ENCODE measurements at places on chromosomes 2 and 18.

GRCh38 chr2:195017890-195018289 is 639.1 kb upstream of the SLC39A10 start:
- DNase-seq: no peak

GRCh38 chr2:30039101-30039500 is 107.7 kb upstream of the YPEL5 start:
- no peak for DNase-seq

DNA sequence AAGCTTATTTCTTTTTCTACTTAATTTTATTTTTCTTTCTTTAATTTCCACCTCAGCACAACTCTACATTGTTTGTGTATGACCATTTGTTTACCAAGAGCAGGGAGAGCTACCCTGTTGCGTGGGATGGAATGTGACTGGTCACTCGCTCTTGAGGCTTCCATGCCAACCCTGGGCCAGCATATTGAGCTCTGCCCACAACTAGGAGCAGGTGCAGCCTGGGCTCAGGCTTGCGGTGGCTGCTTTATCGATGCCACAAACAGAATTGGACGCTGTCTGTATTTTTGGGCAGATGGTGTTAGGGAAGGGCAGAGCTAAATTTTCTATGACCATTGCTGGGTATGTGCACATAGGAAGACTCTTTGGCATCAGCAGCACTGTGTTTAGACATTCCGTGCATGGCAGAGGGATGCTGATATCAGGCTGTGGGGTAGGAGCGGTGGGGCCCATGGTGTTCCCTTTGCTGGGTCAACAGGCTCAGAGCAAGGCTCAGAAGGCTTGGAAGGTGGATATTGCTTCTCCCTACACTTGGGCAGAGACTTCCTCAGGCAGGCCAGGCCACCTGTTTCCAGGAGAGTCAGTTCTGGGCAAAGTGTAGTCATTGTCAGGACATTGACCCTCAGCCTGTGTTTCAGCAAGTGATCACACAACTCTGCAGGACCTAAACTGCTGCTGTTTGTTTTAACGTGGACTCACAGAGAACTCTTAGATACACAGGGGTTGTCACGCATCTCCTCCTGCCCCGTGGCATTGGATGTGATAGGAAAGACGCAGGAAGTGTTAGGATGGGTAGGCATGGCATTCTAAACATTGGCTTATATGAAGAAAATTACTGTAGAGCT is 40.2 kb downstream of the TMEM182 start:
- no peak for DNase-seq

GRCh38 chr2:60551240-60552077 is 2.0 kb downstream of the BCL11A start:
- peak; percentile 34 for DNase-seq

DNA sequence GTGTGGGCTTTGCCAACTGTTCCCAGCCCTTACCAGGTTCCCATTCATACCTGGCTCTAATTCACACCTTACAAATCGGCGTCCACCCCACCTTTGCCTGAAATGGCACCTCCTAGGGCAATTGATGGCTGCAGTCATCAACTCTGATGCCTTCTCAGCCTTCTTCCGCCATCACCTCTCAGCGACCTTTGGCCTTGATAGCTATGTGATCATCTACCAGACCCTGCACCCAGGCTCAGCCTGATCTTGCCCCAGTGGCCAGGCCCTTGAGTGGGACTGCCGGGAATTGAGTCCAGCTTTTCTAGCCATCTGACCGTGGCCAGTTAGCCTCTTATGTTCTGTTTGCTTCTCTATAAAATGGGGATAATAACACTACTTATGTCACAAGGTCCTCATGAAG is 32.5 kb downstream of the PSD4 start:
- DNase-seq: no peak

DNA sequence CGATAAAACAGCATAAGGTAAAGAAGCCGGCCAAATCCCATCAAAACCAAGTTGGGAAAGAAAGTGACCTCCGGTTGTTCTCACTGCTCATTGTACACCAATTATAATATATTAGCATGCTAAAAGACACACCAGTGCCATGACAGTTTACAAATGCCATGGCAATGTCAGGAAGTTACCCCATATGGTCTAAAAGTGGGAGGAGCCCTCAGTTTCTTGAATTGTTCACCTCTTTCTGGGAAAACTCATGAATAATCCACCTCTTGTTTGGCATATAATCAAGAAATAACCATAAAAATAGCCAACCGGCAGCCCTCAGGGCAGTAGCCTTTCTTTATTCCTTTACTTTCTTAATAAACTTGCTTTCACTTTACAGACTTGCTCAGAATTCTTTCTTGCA is 544.9 kb upstream of the SETBP1 start:
- DNase-seq: no peak

DNA sequence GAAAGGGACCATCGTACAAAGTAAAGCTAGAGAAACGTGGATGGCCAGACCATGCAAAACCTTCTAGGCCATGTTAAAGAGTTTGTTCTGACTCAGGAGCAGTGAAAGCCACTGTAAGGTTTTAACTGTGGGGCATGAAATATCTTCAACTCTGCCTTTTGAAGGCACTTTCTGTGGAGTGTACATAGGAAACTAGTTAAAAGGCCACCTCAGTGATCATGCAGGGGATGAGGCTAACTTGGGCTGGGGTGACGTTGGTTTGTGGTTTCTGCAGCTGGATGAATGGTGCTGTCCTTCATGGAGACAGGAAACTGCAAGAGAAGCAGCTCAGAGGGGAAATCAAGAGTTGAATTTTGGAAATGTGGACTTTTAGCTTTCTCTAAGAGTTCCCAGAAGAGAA is 190.7 kb downstream of the CDCA7 start:
- no peak for DNase-seq

DNA sequence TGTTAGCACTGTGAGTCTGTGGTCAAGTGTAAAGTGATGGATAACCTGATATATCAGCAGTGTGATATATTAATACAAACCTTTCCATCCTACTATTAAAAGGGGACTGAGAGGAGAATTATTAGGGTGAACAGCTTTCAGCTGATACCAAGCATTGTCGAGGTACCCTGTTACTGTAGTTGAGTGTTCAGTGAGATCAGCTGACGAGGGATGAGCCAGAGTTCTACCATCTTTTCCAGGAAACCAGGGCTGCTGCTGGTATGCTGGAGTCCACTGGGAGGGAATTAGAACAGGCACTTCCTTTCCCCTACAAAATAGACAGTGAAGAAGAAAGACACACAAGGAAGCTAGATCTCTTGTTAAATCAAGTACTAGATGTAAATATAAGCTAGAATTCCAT is 408 bp downstream of the IL18RAP start:
- no peak for DNase-seq

DNA sequence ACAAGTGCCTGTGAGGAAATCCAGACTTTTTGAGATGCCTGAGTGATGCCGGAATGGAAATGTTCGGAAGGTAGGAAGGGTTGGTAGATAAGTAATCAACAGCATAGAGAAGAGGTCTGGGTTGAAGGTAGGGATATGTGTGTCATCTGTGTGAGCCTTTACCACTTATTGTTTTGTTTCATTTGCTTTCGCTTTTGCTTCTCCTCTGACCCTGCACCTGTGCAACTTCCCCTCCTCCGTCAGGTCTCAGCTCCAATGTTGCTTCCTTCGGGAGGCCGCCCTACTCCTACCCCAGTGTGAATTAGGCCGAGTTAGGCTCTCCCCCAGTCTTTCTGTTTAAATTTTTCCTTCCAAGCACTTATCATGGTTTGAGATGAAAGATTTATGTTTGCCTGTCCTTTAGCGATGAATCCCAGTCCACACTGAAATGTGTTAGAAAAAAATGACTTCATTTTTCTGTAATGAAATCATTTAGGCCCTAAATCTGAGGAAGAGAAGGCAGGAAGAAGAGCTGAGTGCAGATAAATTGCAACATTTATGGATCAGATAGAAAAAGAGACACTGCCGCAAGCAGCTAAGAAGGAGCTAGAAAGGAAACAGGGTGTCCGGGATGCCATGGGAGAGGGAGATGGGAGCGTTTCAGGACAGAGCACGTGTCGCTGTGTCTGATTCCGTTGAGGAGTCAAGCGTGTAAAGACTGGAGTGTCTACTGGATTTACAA is 139.6 kb upstream of the PELI1 start:
- peak; percentile 27 for DNase-seq

- DNase-seq: no peak
Observed at GRCh38 chr2:137238065-137238464, 472.7 kb downstream of the THSD7B start.

DNA sequence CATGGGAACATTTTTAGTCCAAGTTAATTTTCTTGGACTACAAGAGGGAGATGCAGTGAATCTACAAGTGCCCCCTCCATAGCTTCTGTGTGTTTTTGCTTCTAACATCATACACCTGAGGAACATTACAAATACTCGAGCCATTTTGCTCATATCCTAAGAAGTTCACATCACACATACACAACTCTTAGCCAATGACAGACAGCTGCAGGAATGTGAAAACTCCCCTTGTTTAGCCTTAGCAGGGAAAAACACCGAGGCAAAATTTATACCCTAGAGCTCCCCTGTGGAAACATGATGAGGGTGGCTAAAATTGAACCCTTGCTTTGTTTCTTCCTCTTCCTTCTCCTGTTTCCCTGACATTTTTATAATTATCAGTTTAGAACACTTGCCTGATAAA is 928.3 kb upstream of the NRXN1 start:
- no peak for DNase-seq

- DNase-seq: no peak
Observed at GRCh38 chr2:11073776-11074175, 81.5 kb upstream of the SLC66A3 start.

DNA sequence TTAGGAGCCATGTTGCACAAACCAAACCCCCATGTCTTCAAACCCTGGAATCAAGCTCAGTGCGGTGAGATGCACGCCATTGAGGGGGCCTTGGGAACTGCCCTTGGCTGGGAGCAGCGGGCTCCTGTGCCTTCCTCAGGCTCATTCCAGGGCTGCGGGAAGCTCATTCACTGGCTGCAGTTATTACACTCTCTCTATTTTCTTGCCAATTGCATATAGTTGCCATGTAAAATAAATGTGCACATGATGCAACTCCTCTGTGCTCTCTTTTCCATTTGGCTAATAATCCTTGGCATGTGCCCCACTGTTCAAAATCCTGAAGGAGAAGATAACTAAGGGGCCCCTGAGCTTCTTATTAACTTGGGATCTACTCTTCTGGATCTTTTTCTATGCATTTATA is 74.7 kb downstream of the KCTD1 start:
- DNase-seq: no peak

DNA sequence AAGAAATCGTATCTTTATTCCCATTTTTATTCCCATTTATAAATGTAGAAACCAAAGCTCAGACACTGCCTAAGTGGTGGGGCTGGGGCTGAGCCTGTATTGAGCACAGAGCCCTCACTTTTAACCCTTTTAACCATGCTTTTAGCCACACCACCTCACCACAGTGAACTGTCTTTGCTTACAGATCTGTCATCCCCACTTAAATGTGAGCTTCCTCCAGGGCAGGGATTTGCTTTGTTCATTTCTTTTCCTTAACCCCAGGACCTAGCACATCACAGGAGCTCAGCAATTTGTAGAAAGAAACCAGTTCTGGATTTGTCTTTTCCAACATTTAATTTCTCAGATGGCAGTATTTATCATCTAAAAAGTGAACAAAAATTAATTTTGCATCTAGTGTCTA is 2.2 kb downstream of the BOD1L2 start:
- no peak for DNase-seq

DNA sequence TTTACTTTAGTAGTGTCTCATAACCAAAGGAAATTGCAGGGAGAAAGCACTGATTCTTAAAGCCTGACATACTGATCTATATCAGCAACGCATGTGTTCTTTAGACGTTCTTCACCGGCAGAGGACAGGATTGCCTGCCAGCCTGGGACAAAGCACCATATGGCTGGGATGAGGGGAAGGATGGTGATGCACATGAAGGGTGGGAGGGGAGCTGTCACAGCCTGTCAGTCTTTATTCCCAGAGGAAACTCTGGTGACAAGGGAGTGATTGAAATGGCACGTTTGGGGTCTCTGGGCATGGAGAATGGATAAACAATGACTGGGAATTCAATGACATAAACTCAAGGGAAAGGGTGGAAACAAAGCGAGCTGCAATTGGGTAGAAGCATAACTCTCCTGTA is 808.1 kb downstream of the DCC start:
- no peak for DNase-seq

DNA sequence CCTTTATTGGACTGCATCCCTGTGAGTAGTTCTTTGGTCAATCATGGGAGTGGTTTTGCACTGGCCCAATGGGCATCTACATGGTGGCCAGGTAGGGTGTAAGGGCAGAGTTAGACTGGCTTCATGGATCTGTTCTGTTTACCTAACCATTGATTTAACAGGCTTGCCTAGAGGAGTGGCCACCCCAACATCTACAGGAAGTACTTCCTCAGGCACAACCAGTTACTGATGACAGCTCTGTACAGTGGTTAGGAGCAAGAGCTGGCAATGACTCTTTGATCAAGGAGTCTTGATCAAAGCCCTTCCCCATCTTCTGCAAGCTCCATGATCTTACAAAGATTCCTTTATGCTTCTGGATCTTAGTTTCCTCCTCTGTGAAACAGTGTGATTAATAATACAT is 140.9 kb upstream of the CYP1B1 start:
- DNase-seq: no peak

DNA sequence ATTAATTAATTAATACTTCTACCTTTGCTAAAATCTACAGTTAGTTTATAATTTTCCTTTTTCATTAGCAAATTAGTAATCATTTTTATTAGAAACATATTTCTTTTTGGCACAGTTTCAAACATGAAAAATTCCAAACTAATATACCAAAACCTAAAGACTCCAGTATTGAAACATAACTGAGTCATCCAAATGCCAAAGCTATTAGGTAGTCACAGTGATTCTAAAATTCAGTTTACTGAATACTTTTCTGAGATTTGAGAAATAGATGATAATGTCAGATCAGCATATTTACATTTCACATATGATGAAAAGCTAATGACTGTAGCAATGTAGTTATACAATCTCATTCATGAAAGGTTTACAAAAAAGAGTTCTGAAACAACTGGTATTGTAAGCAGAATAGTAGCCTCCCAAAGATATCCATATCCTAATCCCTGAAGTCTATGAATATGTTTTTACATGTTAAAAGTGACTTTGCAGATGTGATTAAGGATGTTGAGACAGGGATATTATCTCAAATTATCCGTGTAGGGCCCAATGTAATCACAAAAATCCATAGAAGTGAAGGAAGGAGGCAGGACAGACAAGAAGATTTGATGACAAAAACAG is 680.2 kb upstream of the CHAC2 start:
- no peak for DNase-seq

DNA sequence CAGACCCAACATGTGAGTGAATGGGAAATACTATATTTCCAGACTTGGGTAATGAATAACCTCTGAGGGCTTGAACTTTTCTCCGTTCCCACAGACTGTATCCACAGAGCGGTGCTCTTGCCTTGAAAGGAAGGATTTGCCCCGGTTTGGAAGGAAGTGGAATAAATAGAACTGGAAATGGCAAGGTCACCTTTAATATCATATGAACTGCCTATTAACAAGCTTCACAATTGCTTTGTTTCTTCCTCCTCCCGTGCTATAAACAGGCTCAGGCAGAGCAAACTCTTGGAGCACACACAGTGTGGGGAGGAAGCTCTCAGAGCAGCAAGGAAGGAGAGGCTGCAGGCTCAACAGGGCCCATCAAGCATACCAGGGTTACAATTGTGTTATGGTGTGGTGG is 28.5 kb upstream of the DARS1 start:
- DNase-seq: no peak

All from activated CD4-positive, alpha-beta T cell treated with anti-CD3 and anti-CD28 coated beads for 48 hours (primary cell).